ENCODE measurements at places on chromosomes 1 and 21. TPM values are rescaled to one million over a fixed set of nuclear protein-coding genes. Genes with fewer than 3 reads are reported as not detected.

- H3K4me3 ChIP-seq, result no peak overlapping the region
- H3K36me3 ChIP-seq, result no peaks in the 10 kb centered on the region
- H3K27me3 ChIP-seq, result peaks cover 24% of the 10 kb centered on the region
- no peak overlapping the region for H3K27ac ChIP-seq
- no peak for DNase-seq
Measured at GRCh38 chr1:177411381-177411780, 240.6 kb downstream of the BRINP2 start.

DNA sequence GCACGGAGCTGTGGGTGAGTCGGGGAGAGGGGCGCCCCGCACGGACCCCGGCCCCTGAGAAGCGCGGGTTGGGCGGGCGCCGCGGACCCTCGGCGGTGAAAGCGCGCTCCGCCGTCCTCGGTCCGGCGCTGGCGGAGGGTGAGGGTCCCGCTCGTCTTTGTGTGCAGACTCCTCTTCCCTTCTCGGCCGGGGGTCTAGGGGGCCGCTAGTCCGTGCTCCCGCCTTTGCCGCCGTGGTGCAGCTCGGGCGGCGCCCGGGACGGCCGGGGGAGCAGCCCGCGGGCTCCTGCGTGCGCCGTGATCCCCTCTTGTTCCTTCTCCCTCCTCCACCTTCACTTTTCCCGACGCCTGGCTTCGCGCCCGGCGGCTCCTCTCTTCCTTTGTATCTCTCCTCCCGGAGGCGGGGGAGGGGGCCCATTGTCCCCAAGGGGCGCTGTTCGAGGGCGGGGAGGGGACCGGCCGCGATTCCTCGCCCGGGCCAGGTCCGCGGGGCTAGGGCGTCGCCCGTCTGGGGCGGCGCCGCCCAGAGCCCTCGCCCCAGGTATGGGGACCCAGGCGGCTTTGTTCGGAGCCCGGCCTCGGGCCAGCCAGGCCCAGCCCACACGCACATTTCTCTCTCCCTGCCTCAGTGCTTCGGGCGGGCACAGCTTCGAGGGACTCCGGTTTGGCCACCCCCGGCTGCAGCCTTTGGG is 519 bp downstream of the FNBP1L start:
- H3K36me3 ChIP-seq, result no peaks in the 10 kb centered on the region
- DNase-seq, result no peak
- no peaks in the 10 kb centered on the region for H3K27me3 ChIP-seq
- H3K4me1 ChIP-seq, result peaks cover 26% of the 10 kb centered on the region

GRCh38 chr1:39623053-39623452 is 16.4 kb downstream of the HEYL start:
- no peaks in the 10 kb centered on the region for H3K27me3 ChIP-seq
- no peak for DNase-seq
- peaks cover 2% of the 10 kb centered on the region for H3K36me3 ChIP-seq
- H3K4me1 ChIP-seq, result no peaks in the 10 kb centered on the region
- no peak overlapping the region for H3K27ac ChIP-seq
- no peak overlapping the region for H3K4me3 ChIP-seq

DNA sequence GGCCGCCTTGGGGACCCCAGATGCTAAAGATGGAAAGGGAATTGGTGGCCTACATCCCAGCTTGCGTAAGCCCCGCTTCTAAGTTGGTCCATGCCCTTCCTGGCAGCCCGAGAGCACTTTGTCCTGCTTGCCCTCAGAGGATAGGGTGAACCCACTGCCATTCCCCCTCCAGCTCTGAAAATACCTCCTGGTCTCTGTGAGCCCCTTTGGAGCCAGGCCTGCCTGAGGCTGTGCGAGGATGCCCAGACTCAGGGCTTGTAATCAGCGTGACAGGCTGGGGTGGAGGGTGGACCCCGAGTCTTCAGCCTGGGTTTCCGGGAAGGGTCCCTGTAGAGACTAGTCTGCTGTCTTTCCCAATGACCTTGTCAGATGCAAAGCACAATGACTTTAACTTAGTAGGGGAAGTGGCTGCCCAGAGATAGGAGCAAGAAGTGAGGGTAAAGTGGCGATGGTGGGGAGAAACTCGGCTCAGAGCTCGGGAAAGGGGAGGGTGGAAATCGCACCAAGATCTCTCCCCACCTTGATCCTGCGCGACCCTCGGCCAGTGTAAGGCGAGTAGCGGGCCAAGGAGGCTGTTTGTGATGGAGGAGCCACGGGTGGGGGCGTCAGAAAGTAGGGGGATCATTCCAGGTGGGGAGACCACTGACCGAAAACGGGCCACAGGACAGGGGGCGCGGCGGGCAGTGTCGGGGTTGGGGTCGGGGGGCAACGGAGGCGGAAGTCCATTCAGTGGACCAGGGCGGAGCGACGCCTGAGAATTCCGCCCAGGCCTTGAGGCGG is 2.7 kb upstream of the HES3 start:
- no peak for DNase-seq
- peaks cover 11% of the 10 kb centered on the region for H3K4me1 ChIP-seq
- H3K4me3 ChIP-seq, result no peak overlapping the region

DNA sequence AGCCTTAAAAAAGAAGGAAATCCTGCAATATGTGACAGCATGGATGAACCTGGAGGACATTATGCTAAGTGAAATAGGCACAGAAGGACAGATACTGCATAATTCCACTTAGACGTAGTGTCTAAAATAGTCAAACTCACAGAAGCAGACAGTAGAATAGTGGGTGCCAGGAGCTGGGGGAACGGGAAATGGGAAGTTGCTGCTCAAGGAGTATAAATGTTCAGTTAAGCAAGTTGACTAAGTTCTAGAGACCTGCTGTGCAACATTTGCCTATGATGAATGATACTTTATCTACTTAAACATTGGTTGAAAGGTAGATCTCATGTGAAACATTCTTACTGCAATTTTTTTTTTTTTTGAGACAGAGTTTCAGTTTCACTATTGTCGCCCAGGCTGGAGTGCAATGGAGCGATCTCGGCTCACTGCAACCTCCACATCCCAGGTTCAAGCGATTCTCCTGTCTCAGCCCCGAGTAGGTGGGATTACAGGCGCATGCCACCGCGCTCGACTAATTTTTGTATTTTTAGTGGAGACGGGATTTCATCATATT is 197.8 kb downstream of the HIVEP3 start:
- DNase-seq, result no peak
- H3K4me1 ChIP-seq, result peaks cover 8% of the 10 kb centered on the region
- peaks cover 9% of the 10 kb centered on the region for H3K27me3 ChIP-seq
- H3K27ac ChIP-seq, result no peak overlapping the region
- H3K4me3 ChIP-seq, result no peak overlapping the region

DNA sequence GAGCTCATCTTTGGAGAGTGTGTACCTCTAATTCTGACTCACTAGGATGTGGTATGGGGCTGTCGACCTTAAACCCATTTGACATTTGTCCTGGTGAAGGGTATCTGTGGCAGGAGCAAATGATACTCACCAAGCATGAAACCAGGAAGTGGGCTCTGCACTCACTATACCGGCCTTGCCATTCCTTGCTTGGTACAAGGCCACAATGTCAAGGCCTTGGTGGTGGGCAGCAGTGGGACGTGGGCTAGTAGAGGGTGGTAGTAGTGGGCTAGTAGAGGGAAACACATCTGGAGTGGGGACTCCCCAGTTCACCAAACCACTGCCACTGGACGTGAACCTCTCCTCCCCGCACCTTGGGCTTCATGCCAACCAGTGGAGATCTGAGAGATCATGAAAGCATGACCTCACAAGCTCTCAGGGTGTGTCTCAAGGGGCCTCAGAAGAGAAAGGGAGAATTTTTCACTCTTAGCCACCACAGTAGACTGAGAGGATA is 11.5 kb downstream of the TNFSF4 start:
- H3K27ac ChIP-seq, result no peak overlapping the region
- H3K4me3 ChIP-seq, result no peak overlapping the region
- DNase-seq, result no peak
- H3K27me3 ChIP-seq, result no peaks in the 10 kb centered on the region
- H3K36me3 ChIP-seq, result no peaks in the 10 kb centered on the region

DNA sequence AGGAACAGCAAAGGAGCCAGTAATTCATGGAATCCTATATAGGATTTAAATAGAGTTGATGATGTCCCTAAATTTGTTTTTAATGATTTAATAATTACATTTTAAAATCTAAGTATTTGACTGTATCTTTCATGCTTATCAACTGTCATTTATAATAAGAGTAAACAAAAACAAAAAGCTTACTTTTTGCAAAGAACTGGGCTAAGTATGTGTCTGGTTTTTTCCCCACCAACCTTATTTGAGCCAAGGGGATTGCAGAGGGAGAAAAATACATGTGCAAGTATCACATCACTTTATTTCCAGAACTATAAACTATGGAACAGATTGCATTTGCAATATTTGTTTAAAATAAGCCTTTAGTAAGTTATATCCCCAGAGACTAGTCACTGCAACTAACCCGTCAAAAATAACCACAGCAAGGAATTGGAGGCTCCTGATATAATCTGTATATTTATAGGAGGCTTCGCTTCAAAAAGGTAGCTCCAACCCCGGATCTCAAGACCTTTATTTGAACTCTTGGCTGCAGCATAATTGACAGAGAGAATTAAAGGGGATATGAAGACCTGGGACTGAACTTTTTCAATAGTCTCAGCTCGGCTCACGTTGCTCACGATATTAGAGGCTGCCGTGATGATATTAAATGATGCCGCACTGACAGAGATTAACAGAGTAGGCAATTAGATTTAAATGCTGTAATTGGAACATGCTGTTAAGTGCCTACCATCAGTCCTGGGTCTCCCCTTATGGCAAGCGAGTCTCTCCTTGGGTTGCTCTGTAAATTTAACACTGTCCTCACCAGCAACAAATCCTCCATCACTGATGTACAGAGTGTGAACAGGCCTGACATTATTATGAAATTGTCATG is 329.1 kb upstream of the NFIA start:
- no peaks in the 10 kb centered on the region for H3K27me3 ChIP-seq
- no peaks in the 10 kb centered on the region for H3K4me1 ChIP-seq
- DNase-seq, result no peak
- H3K27ac ChIP-seq, result no peak overlapping the region

- H3K27me3 ChIP-seq, result no peaks in the 10 kb centered on the region
- DNase-seq, result no peak
- no peak overlapping the region for H3K4me3 ChIP-seq
Measured at GRCh38 chr1:4963251-4963650, 308.8 kb downstream of the AJAP1 start.

GRCh38 chr21:37200641-37201480 is 66.3 kb downstream of the VPS26C start:
- no peak overlapping the region for H3K4me3 ChIP-seq
- DNase-seq, result no peak
- H3K27ac ChIP-seq, result no peak overlapping the region
- H3K4me1 ChIP-seq, result peaks cover 44% of the 10 kb centered on the region

DNA sequence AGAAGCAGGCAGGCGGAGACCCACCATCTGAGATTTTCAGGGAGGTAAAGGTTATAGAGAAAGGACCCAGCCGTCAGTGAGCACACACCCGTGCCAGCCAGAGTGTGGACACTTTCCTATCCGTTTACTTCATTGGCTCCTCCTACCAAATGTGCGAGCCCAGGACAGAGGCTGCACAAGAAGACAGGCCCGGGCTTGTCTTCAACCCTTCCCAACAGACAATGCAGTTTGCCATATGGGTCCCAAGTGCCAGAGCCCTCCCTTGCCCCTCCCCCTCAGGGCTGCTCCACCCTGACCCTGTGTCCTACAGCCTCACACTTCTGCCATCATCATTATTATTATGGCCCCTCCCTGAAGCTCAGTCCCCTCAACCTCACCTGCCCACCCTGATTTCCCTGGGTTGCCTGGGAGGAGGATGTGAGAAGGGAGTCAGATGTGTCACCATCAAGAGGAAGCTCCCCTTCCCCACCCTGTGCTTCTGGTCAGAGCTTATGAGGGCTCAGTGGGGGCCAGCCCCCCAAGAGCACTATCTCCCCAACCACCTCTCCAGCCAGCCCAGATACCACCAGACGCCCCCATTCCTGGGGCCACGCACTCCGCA is 9.4 kb downstream of the LAPTM5 start:
- H3K27ac ChIP-seq, result peak overlapping the region; percentile 8
- no peaks in the 10 kb centered on the region for H3K27me3 ChIP-seq
- DNase-seq, result no peak
- no peaks in the 10 kb centered on the region for H3K36me3 ChIP-seq
- H3K4me1 ChIP-seq, result peaks cover 17% of the 10 kb centered on the region

DNA sequence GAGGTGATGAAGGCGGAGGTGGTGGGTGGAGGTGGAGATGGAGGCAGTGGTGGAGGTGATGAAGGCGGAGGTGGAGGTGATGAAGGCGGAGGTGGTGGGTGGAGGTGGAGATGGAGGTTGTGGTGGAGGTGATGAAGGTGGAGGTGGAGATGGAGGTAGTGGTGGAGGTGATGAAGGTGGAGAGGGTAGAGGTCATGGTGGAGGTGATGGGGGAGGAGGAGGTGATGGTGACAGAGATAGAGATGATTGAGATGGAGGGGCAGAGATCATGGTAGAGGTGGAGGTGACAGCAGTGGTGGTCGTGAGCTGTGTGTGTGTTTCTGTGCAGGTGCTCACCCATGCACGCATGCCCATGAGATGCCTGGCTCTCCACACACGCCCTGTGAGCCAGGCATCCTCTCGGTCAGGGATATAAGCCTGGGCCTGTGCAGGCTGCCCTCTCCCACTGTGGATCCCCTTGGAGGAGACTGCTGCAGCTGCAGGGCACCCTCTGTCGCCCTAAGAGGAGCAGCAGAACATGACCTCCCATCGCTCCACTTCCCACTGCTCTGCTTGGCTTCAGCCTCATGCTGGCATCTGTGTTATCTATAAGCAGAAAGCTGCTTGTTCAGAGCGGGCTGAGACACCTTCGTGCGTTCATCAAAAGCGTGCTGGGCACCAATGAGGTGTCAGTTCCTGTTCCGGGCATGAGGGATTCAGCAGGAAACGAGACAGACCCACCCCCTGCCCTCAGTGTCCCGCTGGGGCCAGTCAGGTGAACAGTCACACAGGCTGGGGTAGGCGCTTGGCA is 20.5 kb upstream of the NPHP4 start:
- H3K27ac ChIP-seq, result no peak overlapping the region
- no peak for DNase-seq
- H3K27me3 ChIP-seq, result no peaks in the 10 kb centered on the region
- peaks cover 11% of the 10 kb centered on the region for H3K4me1 ChIP-seq

DNA sequence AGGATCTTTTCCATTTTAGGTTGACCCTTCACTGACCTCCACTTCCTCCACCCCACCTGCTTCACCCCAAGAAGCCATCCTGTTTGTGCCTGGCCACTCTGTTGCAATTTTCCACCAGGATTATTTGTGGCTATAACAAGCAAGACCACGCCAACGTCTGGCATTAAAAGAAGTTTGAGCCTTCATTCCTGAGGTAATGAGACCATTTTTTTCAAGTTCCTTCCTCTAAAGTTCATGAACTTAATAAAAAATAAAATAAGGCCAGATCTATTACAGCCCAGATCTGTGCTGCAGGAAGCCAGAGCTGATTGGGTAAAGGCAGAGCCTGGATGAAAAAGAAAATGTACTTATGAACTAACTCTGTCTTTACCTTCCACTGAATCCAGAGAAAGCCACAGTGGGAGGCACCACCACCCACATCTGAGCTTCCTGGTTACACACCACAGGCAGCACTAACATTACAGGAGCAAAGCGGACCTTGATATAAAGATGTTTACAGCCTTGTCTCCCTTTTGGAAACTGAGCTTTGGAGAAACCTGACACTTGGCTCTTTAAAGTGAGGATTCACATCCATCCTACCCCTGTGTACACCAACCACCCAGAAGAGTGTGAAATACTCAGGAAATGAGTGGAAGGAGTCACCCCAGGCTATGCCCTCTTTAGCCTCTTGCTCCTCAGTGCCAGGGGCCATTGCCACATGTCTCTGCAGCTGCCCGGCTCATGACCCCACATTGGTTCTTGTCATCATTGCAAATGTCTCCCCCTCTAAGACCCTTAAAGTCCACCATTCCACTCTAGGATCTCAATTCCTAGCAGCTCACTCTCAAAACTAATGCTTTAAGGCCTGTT is 293.6 kb downstream of the PLPP3 start:
- H3K4me3 ChIP-seq, result no peak overlapping the region
- no peaks in the 10 kb centered on the region for H3K27me3 ChIP-seq
- H3K27ac ChIP-seq, result no peak overlapping the region
- H3K4me1 ChIP-seq, result no peaks in the 10 kb centered on the region
- DNase-seq, result no peak
- no peaks in the 10 kb centered on the region for H3K36me3 ChIP-seq

Gene TEDDM1
- total RNA-seq, result not detected

Gene FAM151A
- not detected for total RNA-seq

Gene TAF12
- 39.0 TPM for total RNA-seq
